ENCODE measurements at places on chromosomes 4 and X.

GRCh38 chr4:170090352-170091052, 746 bp upstream of the AADAT start:
- H3K4me3 ChIP-seq = no peak overlapping the region
- H3K27ac ChIP-seq = no peak overlapping the region
- DNase-seq = no peak
- H3K4me1 ChIP-seq = peaks cover 7% of the 10 kb centered on the region
- H3K27me3 ChIP-seq = no peaks in the 10 kb centered on the region
- no peaks in the 10 kb centered on the region for H3K36me3 ChIP-seq

GRCh38 chrX:37487271-37487670, 84.2 kb upstream of the LANCL3 start:
- H3K27me3 ChIP-seq = no peaks in the 10 kb centered on the region
- no peak overlapping the region for H3K27ac ChIP-seq
- DNase-seq = no peak

DNA sequence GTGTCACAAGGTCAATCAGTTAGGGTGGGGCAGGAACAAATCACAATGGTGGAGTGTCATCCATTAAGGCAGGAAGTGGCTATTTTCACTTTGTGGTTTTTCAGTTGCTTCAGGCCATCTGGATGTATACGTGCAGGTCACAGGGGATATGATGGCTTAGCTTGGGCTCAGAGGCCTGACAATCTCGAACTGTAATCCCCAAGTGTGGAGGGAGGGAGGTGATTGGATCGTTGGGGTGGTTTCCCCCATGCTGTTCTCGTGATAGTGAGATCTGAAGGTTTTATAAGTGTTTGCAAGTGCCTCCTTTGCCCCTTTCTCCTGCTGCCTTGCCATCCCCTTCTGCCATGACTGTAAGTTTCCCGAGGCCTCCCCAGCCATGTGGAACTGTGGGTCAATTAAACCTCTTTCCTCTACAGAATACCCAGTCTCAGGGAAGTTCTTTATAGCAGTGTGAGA, 36.7 kb upstream of the STS start:
- H3K4me3 ChIP-seq = no peak overlapping the region
- H3K27me3 ChIP-seq = no peaks in the 10 kb centered on the region
- H3K27ac ChIP-seq = peak overlapping the region; percentile 48
- no peaks in the 10 kb centered on the region for H3K4me1 ChIP-seq
- no peak for DNase-seq
- H3K36me3 ChIP-seq = 0 out of 3 replicates have a peak, but pooled peaks cover 2% of the 10 kb centered on the region

DNA sequence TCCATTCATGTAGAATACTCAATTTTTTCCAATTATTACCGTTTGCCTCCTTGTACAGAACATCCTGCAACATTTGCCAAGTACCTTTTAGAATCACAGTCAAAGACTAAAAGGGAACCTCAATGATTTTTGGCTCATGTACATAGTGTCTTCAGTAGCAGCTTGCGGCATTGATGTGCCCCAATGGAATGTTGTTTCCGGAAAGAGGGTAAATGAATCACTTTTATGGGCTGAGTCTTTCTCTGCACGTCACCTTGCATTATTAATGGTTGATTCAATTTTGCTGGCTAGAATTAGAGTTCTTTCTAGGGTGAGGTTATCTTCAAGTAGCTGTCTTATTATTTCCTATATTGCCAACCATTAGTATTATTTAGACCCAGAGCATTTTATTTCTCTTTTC, 116.9 kb upstream of the GABRA2 start:
- no peaks in the 10 kb centered on the region for H3K27me3 ChIP-seq
- DNase-seq = no peak
- H3K36me3 ChIP-seq = no peaks in the 10 kb centered on the region
- no peak overlapping the region for H3K4me3 ChIP-seq
- H3K4me1 ChIP-seq = no peaks in the 10 kb centered on the region
- H3K27ac ChIP-seq = no peak overlapping the region

GRCh38 chrX:119753639-119754257, 4.6 kb upstream of the SOWAHD start:
- DNase-seq = peak; percentile 39
- H3K27me3 ChIP-seq = no peaks in the 10 kb centered on the region
- H3K27ac ChIP-seq = no peak overlapping the region
- no peaks in the 10 kb centered on the region for H3K4me1 ChIP-seq
- no peaks in the 10 kb centered on the region for H3K36me3 ChIP-seq

- DNase-seq = no peak
- H3K27me3 ChIP-seq = no peaks in the 10 kb centered on the region
- H3K4me1 ChIP-seq = no peaks in the 10 kb centered on the region
- no peak overlapping the region for H3K27ac ChIP-seq
- H3K36me3 ChIP-seq = no peaks in the 10 kb centered on the region
These were observed 156.8 kb downstream of the TEX13A start for GRCh38 chrX:105063743-105064142.

DNA sequence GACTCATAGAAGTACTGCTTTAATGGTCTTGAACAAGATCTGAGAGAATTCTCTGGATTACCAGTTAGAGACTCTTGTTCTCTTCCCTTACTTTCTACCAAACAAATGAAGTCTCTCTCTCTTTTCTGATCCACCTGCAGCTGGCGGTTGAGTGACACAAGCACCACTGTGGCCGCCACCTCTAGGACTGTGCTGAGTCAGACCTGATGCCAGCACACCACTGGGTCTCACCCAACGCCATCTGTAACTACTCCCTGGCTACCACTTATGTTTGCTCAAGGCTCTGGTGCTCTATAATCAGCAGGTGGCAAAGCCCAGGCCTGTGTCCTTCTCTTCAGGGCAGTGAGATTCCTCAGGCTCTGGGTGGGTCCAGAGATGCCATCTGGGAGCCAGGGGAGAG, 1173.5 kb downstream of the RPA4 start:
- H3K4me3 ChIP-seq = no peak overlapping the region
- H3K36me3 ChIP-seq = no peaks in the 10 kb centered on the region
- H3K27ac ChIP-seq = no peak overlapping the region
- H3K4me1 ChIP-seq = no peaks in the 10 kb centered on the region
- no peak for DNase-seq

DNA sequence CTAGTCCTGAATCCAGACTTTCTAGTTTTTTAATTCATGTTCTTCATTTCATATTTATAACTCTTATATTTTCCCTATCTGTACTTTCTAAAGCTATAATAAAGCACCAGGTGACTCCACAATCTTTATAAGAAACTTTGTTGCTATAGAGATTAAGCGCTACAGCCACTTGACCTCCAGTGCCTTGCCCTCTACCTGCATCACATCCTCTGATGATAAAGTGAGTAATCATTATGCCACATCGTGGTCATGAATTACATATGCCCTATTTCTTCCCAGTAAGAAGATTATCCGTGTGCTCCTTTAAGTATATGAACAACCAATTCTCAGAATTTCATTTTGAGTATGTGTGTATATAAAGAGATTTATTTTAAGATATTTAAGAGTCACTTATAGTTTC, 6.8 kb upstream of the DYNLT3 start:
- H3K27me3 ChIP-seq = no peaks in the 10 kb centered on the region
- no peak overlapping the region for H3K4me3 ChIP-seq
- H3K4me1 ChIP-seq = no peaks in the 10 kb centered on the region
- no peak overlapping the region for H3K27ac ChIP-seq
- no peak for DNase-seq
- H3K36me3 ChIP-seq = no peaks in the 10 kb centered on the region

DNA sequence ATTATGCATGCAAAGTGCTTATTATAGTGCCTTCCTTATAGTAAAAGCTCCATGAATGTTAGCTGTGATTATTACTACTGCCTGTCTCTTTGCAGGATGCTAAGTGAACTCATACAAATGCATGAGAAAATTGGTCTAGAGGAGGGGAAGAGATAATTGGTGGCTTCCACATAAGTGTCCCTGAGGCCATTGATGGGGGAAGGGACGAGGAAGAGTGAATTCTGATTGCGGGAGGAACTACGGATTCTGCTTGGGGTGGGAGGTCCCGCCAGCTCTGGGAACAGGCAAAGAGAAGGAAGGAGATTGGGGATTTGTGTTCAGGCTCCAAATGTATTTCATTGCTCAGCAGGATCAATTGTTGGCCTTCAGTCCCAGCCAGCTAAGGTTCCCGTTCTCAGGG, 11.6 kb upstream of the ARHGAP36 start:
- no peaks in the 10 kb centered on the region for H3K4me1 ChIP-seq
- H3K4me3 ChIP-seq = no peak overlapping the region
- H3K27ac ChIP-seq = no peak overlapping the region
- H3K36me3 ChIP-seq = no peaks in the 10 kb centered on the region
- H3K27me3 ChIP-seq = peaks cover 9% of the 10 kb centered on the region

- no peak overlapping the region for H3K4me3 ChIP-seq
- H3K4me1 ChIP-seq = no peaks in the 10 kb centered on the region
- H3K27me3 ChIP-seq = no peaks in the 10 kb centered on the region
- no peak overlapping the region for H3K27ac ChIP-seq
These were observed 52.1 kb upstream of the NAP1L2 start for GRCh38 chrX:73266766-73267165.

DNA sequence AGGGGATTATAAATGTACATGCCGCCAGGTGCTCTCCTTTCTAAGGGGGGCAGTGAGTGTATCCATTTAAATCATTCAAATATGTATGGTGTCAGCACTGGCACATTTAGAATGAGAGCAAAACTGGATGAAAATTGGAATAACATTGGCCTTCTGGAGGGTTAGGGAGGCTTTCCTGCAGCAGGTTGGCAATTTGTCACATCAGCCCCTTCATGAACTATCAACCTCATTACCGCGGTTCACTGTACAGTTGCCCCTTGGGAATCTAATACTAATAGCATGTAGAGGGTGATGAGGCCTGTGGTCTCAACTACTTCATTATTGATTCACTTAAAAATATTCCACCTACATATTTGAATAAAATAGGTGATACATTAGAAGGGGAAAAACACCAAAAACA, 117.9 kb downstream of the PDHA2 start:
- no peaks in the 10 kb centered on the region for H3K27me3 ChIP-seq
- no peak overlapping the region for H3K27ac ChIP-seq
- H3K36me3 ChIP-seq = no peaks in the 10 kb centered on the region
- H3K4me3 ChIP-seq = no peak overlapping the region
- H3K4me1 ChIP-seq = no peaks in the 10 kb centered on the region

- no peak for DNase-seq
- no peaks in the 10 kb centered on the region for H3K27me3 ChIP-seq
- no peak overlapping the region for H3K27ac ChIP-seq
- no peak overlapping the region for H3K4me3 ChIP-seq
- H3K4me1 ChIP-seq = no peaks in the 10 kb centered on the region
- H3K36me3 ChIP-seq = no peaks in the 10 kb centered on the region
These were observed 12.0 kb downstream of the P2RY10 start for GRCh38 chrX:78957049-78957767.
